ENCODE measurements at places on chromosomes 2 and 18.

DNA sequence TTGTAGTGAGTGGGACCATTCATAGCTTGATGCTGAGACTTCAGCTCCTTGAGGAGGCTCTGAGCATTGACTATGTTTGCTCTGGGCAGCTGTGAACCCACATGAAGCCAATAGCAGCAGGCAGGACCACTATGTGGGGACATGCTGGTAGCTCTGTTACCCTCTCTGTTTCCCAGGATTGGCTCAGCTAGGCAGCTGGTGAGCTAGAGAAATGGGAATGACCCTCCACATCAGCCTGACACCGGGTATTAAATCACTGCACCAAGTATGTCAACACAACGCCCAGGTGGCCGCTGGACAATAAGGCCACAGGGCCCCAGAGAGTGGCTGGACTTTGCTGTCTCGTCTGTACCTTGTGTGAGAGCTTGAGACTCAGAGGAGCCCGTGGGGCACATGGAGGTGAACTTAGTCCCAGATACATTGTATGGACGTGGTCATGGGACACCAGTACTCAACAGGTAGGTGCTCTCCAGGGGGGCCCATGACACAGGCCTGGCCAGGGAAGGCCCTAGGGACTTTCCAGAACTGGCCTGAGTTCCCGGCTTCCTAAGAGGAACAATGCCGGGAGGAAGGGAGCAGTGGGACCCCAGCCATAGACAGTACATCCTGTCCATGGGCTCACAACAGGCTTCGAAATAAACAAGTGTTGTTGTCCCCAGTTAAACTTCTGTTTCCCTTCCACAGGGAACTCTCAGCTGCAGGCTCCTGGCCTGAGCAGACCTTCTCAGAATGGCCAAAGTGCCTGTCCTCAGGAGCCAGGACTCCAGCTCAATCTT lies 35.2 kb downstream of the HS1BP3 start:
- DNase-seq: no peak

DNA sequence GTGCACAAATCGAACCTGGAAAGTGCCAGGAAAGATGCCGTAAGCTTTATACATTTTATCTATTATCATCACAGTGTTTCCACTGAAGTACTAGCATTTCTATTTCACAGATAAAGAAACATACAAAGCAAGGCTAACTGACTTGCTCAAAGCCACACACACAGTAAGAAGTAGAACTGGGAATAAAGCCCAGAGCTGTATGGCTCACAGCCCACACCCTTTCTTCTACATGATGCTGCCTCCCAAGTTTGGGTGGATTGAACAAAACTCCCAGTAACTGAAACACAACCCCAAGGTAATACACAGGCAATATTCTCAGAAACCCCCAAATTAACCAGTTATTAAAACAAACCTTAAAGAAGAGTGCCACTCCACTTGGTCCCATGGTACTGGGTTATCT lies 11.2 kb downstream of the SAP130 start:
- no peak for DNase-seq

DNA sequence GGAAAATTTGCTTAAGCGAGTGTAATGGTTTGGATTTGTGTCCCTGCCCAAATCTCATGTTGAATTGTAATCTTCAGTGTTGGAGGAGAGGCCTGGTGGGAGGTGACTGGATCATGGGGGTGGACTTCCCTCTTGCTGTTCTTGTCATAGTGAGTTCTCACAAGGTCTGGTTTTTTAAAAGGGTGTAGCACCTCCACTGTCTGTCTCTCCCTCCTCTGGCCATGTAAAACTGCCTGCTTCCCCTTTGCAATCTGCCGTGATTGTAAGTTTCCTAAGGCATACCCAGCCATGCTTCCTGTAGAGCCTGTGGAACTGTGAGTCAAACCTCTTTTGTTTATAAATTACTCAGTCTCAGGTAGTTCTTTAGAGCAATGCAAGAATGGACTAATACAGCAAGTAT lies 6.6 kb downstream of the YIPF4 start:
- DNase-seq: no peak

GRCh38 chr2:98839292-98839691 lies 96.7 kb downstream of the CRACDL start:
- no peak for DNase-seq

DNA sequence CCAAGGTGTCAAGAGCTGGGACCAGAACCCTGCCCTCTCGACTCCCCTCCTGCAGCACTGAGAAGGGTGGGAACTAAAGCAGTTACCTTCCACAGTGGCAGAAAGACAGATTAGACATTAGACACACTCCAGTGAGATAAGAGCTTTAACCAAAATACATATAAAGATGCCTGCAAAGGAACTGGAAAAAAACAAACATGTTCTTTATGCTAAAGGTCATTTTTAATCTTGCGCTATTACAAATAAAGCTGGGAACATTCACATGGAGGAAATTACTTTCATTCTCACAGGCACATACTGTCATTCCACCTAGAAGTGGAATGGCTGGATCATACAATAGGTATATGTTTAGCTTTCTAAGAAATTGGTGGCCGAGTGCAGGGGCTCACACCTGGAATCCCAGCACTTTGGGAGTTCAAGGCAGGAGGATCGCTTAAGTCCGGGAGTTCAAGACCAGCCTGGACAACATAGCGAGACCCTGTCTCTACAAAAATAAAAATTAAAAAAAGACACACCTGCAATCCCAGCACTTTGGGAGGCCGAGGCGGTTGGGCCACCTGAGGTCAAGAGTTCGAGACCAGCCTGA lies 41.9 kb downstream of the C2orf76 start:
- no peak for DNase-seq

DNA sequence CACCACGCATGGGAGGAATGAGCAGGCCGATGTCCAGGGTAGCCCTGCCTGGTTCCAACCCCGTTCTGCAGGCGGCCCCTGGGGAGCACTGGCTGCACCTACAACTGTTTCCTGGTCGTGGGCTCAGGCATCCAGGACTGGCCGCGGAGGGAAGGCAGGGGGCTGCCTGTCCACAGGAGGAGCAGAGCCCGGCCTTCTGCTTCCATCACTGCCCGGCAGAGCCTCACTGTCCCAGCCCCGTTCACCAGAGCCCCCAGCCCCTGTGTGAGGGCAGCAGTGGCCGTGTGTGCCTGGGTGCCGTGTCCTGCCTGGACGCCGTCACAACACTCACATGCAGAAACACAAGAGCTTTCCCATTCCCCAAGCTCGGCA lies 56.2 kb downstream of the KCNG2 start:
- DNase-seq: no peak

GRCh38 chr18:13627639-13628038 lies 98.7 kb downstream of the FAM210A start:
- no peak for DNase-seq

DNA sequence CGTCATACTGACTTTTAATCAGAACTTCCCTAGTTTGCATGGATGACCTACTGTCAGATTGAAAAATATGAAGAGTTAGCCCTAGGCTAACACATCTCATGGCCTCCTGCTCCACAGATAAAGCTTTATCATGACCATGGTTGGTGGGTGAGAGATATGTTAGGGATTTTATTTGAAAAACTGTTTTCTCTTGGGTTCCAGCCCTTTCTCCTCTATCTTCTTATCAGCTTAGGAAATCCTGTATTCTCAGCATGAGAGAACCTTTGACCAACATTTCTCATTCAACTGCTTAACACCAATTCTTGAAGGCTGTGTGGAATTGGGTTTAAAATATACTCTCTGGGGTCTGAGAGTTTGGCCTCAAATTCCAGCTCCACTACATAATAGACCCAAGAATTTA lies 1407.0 kb upstream of the CELF4 start:
- DNase-seq: no peak

- DNase-seq: no peak
Observed at GRCh38 chr2:126534478-126534877, 121.5 kb upstream of the GYPC start.

DNA sequence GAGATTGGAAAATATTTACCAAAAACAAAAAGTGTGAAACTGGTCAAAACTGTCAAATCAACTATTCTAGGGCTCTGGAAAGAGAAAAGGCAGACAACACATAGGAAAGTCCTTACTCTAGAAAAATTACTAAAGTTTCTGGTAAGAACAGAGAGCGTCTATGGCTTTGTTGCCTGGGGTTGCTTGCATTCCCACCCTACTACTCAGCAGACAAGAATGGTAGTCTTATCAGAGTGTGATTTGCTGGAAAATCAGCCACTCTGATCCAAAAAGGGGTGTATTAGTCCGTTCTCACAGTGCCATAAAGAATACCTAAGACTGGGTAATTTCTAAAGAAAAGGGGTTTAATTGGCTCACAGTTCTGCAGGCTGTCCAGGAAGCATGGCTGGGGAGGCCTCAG lies 50.3 kb upstream of the CDH20 start:
- no peak for DNase-seq

DNA sequence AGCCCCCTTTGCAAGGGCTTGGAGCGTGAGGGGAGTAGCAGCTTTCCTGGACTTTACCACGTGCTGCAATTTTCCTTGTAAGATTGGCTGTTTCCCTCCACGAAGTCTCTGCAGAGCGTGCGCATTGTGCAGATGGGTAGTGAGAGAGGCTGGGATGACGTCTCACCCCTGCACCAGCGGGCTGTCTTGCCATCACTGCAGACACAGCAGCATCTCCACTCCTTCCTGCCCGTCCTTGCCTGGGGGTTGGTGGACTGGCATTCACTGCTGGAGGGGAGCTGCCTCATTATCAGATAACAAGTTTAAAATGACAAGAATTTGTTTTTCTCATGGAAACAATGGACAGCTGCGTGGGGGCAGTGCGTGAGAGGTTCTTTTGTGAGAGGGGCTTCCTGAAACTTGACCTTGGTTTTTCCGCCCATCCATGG lies 45.3 kb upstream of the HS6ST1 start:
- DNase-seq: no peak

DNA sequence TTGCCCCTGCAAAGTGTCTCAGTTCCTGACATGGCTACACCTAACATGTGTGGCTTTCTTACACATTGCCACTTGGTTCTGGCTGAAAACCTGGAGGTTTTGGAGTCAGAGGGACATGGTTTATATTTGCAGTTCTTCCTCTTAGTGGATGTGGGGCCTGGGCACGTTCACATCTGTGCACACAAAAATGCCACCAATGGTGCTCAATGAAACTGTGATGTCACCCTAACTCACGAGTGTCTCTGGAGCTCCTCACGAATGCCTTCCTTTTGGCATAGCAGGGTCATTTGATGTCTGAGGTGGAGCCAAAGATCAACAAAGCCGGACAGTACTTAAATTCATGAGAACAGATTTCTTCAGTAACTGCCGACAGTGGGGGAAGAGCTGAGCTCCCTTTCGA lies 231.7 kb upstream of the HS6ST1 start:
- DNase-seq: no peak

DNA sequence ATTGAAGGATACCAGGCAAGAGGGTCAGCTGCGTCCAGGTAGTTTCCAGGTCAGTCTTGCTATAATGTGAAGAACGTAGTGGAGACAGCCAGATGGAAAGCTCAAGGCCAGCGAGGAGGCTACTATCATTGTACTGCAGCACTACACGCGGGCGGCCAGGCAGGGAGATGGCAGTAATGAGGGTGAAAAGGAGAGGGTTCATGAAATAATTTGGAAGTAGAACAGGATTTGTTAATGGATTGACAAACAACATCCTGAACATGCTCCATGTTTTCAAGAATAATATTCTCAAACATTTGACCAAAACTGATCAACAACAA lies 17.1 kb downstream of the SPIRE1 start:
- DNase-seq: no peak

DNA sequence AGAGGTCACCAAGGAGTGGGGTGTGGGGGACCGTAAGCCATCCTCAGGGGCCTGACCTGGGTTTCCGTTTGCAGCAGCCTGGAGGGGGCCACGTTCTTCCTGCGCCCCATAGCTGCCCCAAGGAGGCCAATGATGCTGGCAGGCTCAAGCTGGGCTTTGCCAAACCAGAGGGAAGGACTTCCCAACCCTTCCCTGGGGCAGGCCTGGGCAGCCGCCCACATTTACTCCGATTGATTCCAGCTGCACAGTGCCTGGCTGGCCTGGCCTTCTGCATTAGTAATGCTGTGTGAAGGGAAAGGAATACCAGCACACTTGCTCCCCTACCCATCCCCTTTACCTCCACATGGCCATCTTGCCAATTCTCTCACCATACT lies 360.6 kb upstream of the SLC14A2 start:
- DNase-seq: no peak

DNA sequence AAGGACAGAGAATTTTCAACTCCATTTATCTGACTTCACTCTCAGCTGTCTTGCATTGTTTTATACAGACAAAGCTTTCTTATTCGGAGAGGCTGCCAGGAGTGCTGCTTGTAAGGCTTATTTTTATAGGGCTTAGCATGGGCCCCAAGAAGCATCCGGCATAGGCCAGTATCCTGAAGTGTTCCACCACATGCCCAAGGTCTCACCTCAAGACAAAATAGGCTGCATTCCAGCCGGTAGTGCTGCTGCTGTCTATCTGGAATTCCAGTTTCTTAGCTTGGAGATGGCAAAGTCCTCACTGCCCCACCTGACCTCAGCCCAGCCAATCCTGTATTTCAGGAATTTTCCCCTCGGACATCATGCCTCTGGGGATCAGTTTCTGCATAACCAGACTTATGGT lies 47.6 kb upstream of the MCFD2 start:
- no peak for DNase-seq

DNA sequence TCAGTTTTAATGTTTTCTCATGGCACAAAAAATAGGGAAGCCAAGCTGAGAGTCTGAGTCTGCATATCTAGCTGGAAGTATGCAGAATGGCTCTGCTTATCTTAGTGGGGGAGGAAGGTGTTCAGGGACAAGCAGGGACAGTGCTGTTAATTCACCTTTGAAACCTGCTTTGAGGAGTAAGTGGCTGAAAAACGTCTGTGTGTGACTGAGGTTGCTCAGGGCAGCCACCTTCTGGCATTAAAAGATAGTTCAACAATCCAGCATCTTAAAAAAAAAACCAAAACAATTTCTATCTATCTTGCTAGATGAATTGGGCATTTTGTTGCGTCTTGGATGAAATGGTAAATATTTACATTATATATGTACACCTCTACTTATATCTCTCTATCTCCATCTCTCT lies 2.0 kb upstream of the TRPM8 start:
- DNase-seq: no peak

- DNase-seq: no peak
Observed at GRCh38 chr2:168470320-168471162, 14.5 kb downstream of the CERS6 start.

DNA sequence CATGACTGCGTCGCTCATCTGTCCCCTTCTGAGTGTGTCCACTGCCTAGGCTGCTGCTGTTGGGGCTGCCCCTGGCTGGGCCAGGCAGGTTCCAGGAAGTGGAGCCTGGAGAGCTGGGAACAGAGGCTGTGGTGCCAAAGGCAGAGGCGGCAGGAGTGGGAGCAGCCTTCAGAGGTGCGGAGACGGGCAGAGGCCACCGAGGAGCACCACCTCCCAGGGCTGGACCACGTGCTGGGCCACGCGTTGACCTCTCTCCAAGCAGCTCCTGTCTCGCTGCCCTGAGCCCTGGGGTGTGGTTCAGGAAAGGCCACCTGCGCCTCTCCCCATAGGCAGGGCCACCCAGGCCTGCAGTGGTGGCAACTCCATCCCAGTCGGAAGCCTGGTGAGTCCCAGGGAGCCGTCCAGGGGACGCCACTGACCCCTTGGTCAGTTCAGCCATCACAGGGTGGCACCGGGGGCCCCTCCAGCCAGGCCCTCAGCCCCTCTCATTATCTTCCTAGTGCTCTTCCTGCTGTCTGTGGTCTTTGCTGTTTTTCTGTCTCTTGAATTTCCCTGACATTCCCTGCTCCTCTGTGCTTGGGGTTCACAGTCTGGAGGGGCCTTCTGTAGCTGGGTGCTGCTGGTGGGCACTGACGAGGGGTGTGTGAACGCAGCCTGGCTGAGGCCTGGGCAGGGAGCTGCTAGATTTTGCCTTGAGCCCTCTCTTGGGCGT lies 122.8 kb upstream of the HS6ST1 start:
- DNase-seq: no peak
